ENCODE measurements at places on chromosomes 4 and X.

GRCh38 chrX:51408462-51408861 is 75.8 kb downstream of the NUDT10 start:
- no peak for DNase-seq

DNA sequence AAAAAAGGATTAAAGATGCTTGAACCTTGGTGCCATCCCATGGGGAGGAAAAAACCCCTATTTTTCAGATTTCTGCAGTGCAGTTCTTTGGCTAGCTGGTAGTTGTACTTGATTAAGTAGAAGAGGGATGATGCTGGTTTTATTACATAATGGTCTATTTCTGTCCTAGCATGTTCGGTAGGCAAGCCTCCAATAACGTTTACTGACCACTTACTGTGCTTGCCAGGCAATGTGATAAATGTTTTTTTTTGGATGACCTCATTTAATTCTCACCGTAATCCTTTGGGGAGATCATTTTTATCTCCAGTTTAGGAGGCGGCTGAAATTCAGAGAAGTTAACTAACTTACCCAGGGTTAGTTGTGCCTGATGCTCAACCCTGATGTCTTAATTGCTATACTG is 92.1 kb upstream of the RPA4 start:
- DNase-seq, result no peak

DNA sequence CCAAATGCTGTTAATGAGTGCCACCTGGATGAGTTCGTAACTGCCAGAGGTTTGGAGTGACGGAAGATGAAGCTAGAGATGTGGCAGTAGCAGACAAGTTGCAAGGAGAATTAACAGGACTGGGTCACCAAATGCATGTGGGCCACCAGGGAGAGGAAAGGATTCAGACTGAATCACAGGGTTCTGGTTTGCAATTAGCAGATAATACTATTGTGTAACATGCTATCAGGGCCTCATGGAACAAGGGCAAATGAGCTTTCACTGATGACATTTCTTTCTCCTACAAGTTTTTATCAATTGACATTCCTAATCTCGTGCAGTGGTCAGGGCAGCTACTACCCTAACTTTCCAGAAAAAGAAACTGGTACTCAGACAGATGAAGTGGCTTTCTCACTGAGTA is 21.4 kb downstream of the GAB3 start:
- DNase-seq, result no peak

DNA sequence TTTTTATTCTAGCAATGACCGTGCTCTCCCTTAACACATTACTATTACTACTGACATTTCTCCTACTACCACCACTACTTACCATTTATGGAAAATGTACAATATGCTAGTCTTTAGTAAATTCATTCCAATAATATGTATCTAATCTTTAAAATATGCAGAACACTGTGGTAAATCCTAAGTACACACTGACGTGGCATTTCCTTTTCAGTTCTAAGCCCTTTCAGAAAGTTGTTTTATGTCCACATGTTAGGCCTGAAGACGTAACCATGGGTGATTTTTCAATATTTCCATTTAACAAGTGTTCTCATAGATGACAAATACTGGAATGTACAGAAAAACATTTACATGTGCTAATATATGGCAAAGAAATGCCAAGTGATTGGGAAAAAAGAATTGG is 268.6 kb upstream of the SLIT2 start:
- DNase-seq, result no peak

- DNase-seq, result no peak
Observed at GRCh38 chr4:14924076-14924811, 78.0 kb upstream of the CPEB2 start.
